ENCODE measurements at places on chromosomes 16 and 17.

DNA sequence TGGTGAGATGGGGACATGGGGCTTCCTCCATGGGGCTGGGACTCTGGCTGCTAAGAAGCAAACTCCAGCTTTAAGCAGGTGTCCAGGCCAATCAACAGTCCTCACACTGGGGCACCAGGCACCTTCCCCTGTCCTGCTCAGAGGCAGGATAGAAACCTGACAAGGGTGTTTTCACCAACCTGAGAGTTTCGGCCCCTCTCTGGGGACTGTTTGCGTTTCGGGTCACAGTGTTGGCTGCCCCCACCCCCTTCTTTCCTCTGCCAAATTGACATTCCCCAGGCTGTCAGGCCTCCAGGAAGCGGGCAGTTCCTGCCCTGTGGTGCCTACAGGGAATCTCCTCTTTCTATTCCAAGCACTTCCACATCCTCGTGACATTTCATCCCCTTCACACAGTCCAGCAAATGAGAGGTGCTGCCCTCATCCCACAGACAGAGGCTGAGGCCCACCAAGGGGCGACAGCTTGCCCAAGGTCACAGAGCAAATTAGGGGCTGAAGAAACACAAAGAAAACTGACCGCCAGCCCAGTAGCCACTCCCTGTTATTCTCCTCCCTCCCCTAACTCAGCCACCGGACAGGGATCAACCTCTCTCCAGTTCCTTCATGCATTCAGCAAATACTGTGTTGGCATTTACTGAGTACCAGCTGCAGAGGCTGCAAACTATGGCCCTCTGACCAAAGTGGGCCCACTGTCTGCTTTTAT is 38.0 kb downstream of the MMP15 start:
- DNase-seq = no peak

DNA sequence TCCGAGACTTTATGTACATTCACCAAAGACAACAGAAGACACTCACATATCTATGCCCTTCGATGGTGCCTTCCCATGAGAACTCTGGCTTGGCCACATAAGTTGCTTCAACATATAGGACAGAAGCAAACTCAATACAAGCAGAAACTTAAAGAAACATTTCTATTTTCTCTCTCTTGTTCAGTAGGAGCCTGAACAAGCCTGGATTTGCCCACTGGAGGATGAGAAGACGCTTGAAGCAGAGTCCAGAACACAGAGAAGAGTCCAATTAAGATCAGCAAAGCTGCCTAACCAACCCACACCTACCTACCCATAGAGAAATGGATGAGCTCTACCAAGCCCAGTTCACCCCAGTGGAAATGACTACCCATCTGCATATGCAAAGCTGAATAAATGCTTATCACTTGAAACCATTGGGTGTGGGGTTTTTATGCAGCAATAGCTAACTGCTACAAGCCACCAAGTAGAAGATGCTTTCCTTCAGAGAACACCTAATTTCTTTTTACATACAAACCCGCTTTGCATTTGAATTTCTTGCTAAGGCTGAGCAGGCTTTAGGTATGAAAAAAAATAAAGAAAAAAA is 337.9 kb upstream of the DYNLRB2 start:
- DNase-seq = no peak

DNA sequence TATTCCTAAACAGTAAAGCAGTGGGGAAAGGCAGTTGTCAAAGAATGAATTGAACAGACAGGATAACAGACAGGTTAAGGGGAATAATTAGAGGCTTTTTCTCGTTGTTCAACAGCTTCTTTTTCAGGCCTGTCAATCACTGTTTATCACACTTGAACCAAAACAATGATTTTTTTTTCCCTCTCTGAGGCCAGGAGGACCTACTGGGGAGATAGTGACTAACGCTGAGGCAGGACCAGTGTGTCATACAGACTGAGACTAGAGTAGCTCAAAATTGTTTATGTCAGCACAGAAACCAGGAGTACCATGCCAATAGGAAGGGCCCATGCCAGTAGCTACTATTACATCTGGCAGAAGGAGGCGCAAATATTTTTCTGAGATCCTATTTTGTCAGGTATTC is 41.3 kb upstream of the NLK start:
- DNase-seq = no peak

DNA sequence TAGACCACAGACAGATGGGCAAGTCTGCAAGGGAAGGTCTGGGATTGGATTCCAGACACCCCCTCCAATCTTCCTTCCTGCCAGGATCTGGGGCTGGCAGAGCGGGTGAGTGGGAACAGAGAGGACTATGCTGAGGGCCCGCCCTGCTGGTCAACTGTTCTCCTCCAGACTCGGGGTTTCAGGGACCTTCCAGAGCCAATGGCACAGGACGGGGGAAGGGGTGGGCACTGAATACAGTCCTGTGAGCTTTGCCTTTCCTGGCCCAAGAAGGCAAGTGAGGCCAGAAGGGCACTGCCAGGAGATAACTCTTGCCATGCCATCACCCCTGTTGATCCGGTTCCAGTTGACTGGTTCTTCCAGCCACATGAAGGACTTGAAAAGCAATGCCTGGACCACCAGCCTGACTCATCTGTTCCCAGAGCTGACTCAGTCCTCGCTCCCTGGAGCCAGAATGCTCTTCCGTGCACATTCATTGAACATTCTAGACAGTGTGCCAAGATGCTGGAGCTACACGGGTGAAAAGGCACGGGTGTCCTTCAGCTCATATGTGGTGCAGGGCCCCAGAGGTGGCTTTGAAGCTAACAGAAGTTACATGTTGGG is 533 bp upstream of the MEFV start:
- DNase-seq = no peak

GRCh38 chr17:48016112-48016511 is 21.5 kb downstream of the COPZ2 start:
- no peak for DNase-seq

- no peak for DNase-seq
Measured at GRCh38 chr17:50356418-50356817, 10.5 kb downstream of the XYLT2 start.

DNA sequence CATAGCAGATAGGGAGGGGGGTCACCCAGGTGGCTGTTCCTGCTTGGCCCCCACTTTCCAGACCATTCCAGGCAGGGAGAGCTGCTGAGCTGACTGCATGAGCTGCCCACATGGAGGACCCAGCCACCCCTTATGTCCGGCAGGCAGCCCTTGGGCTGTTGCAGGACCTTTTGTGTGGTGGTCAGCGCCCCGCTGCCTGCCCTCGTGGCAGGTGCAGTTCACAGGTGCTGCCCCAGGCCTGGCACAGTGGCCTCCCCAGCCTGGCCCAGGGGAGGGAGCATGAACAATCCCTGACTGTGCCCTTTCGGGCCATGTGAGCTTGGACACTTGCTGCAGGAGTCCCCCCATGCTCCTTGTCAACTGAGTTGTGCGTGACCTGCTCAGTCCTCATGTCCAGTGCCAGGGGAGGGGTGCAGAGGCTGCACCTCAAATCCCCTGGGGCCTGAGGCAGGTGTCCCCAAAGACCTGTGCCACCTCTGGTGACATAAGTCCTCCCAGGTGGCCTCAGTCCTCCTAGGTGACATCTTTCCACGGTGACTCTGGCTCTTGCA is 8.6 kb downstream of the TBC1D26 start:
- DNase-seq = no peak

DNA sequence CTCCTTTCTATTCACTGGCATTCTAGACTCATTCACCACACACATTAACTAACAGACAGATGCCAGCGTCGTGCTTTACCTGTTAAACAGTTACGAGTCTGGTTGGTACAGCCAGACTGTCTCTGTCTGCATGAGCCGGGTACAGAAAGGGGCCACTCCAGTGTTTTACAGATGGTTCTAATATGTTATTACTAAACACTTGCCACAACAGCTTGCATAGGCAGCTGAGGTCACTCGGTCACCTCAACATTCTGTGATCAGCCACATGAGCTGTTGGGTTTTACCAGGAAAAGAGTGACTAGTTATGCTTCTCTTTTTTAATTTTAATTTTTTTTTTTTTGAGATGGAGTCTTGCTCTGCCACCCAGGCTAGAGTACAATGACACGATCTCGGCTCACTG is 25.2 kb downstream of the CD300A start:
- DNase-seq = no peak

DNA sequence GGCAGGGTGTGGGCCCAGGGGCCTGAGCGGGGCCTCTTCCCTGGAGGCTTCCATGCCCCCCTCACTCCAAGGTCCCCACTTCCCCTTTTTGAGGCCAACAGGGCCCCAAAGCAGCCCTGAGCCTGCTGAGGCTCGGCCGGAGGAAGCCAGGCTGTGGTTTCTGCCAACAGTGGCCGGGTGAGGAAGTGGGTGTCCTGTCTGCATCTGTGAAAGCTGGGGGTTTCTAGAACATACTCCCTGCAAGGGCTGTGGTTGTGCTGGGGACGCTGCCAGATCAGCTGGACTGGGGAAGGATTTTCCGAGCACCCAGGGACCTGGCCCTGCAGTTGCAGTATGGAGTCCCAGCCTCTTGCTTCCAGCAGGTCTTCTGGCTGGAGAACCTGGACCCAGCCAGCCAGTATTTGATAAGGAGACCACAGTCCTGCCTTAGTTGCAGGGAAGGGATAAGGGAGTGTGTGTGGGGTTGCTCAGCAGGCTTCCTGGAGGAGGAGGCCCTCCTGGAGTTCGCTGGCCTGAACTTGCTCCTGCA is 15.7 kb downstream of the ADCY7 start:
- no peak for DNase-seq

GRCh38 chr16:74657870-74658642 is 8.6 kb downstream of the RFWD3 start:
- no peak for DNase-seq

GRCh38 chr17:43530288-43531081 is 15.7 kb downstream of the ETV4 start:
- DNase-seq = peak; percentile 84

- no peak for DNase-seq
Measured at GRCh38 chr16:460787-461186, 35.3 kb downstream of the RAB11FIP3 start.

DNA sequence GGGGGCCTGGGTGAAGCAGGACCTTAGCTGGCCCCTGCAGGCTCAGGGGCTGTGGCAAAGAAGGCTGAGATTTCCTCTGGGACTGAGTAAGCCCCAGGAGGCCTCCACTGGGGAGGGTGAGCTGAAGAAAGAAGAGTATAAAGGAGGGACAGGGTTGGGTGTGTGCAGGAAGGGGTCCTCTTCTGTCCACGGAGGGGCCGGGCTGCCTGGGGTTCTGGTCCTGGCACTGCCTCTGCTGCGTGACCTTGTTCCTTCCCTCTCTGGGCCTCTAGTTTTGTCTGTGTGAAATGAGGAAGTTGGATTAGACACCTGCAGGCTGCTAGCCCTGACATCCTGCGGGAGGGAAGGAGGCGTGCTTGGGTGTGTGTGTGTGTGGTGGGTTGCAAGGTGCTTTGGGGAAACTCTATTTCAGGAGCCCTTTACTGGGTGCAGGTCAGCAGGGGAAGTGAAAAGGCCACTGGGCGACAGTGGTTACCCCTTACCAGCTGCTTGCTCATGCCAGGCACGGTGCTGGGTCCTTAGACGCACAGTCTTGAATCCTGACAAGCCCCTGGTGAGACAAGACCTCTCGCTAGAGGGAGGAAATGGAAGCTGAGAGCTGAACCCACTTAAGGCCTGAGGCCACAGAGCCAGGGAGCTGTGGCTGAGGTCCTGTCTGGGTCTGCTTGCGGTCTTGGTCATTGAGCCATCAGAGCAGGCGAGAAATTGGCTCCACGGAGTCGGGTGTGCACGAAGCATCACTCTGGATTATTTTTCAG is 60.7 kb downstream of the OR1D5 start:
- DNase-seq = no peak

DNA sequence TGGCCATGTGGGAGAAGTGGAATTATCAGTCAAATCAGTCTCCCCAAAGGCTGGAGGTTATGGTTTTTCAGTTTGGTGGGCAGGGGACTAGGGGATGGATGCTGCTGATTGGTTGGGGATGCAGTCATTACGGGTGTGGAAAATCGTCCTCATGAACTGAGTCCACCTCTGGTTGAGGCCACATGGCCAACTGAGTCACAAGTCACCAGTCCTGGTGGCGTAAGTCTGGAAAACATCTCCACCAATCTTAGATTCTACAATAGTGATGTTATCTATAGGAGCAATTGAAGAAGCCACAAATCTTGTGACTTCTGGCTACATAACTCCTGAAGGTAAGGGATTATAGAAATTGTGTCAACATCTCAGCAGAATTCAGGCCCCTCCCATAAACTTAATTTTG is 5.2 kb upstream of the RNF135 start:
- no peak for DNase-seq

GRCh38 chr16:75100603-75100990 is 16.0 kb downstream of the LDHD start:
- no peak for DNase-seq

GRCh38 chr17:43609613-43610385 is 51.9 kb downstream of the MEOX1 start:
- DNase-seq = no peak

GRCh38 chr16:46712911-46713310 is 23.5 kb downstream of the ORC6 start:
- no peak for DNase-seq

GRCh38 chr17:67982034-67982640 is 14.1 kb downstream of the C17orf58 start:
- DNase-seq = no peak

DNA sequence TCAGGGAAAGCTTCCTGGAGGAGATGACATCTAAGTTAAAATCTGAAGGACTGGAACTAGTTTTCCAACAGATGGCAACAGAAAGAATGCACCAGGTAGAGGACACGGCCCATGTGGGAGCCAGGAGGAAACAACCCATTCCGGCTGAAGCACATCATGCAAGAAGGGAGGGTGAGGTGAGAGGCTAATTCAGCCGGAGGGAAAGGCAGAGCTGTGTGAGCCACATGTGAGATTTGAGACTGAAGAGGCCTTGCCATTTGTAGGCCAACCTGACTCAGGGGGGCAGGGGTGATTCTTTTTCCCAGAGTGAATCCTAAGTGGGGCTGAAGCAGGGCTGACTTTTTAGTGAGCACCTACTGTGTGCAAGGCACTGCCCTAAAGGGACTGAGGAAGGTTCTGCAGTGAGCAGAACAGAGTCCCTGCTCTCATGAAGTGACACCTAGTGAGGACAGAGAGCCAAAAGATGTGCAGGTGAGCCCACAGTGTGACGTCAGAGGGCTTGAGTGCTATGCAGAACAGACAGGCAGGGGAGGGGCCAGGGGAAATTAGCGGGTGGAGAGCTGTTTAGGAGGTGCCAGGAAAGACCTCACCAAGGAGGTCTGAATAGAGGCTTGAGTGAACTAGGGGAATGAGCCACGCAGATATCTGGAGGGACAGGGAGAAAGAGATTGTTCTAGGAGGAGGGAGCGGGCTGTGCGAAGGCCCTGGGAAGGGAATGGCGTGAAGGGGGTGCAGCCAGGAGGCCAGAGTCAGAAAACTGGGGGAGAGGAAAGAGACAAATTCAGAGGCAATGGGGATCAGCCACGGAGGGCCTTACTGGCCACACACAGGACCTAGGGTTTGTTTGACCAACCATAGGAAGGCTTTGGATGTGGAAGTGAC is 19.8 kb upstream of the IL21R start:
- no peak for DNase-seq

DNA sequence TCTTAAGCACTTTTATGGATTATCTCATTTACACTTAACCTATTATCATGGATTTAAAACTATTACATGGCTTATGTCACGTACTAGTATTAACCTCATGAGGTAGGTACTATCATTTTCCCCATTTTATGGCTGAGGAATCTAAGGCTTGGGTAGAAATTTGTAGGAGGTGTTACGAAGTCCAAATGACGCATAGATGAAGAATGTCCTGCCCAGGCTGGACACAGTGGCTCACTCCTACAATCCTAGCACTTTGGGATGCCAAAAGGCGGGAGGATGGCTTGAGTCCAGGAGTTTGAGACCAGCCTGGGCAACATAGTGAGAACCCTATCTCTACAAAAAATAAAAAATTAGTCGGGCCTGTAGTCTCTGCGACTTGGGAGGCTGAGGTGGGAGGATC is 4.8 kb upstream of the C1QL1 start:
- DNase-seq = no peak

Data from RWPE2 (cell line).